ENCODE measurements at places on chromosomes 5 and 9.

DNA sequence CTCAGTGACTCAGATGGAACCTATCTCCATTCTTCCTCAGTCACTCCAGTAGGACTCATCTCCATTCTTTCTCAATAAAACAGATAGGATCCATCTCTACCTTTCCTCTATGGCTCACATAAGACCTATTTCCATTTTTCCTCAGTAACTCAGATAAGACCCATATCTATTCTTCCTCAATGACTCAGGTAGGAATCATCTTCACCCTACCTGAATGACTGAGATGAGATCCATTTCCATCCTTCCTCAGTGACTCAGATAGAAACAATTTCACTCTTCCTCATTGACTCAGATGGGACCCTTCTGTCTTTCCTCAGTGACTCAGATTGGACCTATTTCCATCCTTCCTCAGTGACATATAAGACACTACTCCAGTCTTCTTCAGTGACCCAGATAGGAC, 165.1 kb downstream of the FBXO4 start:
- DNase-seq: no peak

DNA sequence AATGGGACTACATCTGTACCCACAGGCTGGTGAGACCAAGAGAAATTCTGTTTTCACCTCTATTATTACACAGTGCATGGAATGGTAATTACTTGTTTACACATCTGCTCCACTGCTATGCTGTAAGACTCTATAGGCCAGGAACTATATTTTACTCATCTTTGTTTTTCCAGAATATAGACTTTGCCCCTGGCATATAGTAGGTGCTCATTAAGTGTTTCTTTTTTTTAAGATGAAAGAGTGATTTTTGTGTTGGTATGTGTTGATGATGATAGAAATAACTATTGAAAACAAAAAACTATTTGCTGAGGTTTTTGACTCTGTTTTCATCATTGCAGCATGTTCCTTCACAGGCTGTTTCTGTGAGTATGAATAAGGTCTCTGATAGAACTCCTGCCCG, 294.7 kb downstream of the CSNK1G3 start:
- DNase-seq: no peak

DNA sequence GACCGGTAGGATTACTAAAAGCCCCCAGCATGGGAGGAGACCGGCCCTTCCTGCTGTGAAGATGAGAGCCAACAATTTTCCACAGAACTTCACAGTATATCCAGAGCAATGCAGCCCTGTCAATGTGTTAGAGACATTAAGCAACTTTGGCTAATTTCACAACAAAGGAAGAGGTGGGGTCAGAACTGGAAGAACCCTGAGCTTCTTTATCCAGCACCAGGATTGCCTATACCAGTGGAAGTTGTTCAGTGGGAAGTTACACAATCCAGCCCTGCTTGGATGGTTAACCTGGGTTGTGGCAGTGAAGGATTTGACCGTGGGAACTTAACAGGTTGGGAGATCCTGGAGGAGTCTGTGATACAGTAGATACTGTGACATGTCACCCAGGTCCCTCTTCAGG, 197.0 kb downstream of the FBN2 start:
- no peak for DNase-seq

- no peak for DNase-seq
Observed at GRCh38 chr9:125601961-125602360, 105.0 kb downstream of the MAPKAP1 start.
